Left hindlimb (tissue), 1 donor: ENCODE measurements at places on chromosomes 5 and 9.

GRCh38 chr5:14419686-14420085 is 161.9 kb upstream of the OTULINL start:
- no peak for DNase-seq

DNA sequence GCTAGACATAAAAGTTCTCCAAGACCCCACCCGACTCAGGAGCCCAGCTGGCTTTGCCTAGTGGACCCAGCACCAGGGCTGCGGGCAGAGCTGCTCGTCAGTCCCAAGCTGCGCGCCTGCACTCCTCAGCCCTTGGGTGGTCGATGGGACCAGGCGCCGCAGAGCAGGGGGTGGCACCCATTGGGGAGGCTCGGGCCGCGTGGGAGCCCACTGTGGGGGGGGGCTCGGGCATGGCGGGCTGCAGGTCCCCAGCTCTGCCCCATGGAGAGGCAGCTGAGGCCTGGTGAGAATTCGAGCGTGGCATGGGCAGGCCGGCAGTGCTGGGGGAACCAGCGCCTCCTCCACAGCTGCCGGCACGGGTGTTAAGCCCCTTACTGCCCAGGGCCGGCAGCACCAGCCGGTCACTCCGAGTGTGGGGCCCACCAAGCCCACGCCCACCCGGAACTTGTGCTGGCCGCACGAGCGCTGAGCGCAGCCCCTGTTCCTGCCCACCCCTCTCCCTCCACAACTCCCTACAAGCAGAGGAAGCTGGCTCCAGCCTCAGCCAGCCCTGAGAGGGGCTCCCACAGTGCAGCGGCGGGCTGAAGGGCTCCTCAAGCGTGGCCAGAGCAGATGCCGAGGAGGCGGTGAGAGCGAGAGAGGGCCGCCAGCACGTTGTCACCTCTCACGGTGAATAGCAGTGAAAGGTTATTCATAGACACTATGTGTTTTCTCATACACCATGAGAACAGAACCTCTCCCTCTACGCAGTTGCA is 54.9 kb downstream of the RAPGEF6 start:
- DNase-seq = no peak

DNA sequence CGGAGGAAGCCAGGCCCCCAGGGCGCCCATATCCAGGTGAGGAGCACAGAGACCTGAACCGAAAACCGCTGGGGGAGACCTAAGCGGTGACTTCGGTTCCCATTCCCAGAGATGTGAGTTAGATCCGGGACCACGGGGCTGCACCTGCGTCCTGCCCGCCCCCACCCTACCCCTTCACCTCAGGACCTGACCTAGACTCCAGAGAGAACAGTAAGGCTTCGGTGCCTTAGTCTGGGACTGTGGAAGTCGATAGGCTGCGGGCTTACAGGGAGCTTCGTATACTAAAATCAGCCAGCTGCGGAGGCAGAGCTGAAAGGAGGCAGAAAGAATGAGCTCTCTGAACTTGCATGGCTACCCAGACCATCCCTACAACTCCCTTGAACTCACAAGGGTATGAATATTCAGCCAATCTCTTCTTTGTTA is 518 bp upstream of the FAM13B start:
- no peak for DNase-seq

- DNase-seq = no peak
Observed at GRCh38 chr5:102666164-102666946, 88.8 kb upstream of the PAM start.

DNA sequence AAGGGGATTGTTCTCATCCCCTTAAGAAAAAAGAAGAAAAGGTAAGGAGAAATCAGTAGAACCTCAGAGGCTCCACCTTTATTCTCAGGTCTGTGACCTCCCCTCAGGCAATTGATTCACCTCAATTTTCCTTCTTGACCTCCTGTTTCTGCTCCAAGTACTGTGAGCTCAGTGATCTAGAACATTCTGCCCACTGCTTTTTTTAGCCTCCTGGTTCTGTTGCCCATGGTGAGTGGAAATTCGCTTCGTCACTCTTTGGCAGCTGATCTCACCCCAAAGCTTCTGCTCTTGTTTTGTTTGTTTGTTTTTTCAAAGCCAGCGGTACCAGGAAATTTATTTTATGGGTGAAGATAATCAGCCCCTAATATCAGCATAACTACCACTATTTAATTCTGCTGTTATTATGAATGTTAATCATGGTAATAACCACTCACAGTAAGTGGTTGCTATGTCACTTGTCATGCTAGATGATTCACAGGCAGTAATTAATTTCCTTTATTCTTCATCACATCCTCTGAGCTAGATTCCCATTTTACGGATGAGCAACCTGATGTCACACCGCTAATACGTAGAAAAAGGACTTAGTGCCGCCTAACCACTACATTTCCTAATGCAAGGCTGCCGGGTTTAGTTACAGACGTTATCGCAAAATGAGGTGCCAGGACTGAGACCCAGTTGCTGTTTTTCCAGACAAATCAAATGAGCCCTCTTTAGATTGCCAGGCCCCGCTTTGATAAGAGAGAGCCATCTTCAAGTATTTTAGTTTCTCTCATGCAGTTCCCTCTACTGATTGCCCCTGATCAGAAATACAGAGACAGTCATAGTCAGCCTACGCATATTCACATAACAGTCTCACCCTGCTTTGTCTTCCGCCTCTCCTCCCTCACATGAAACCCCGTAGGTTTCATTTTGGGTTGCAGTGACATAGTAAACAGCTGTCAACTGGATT is 78.2 kb downstream of the CYFIP2 start:
- DNase-seq = no peak

DNA sequence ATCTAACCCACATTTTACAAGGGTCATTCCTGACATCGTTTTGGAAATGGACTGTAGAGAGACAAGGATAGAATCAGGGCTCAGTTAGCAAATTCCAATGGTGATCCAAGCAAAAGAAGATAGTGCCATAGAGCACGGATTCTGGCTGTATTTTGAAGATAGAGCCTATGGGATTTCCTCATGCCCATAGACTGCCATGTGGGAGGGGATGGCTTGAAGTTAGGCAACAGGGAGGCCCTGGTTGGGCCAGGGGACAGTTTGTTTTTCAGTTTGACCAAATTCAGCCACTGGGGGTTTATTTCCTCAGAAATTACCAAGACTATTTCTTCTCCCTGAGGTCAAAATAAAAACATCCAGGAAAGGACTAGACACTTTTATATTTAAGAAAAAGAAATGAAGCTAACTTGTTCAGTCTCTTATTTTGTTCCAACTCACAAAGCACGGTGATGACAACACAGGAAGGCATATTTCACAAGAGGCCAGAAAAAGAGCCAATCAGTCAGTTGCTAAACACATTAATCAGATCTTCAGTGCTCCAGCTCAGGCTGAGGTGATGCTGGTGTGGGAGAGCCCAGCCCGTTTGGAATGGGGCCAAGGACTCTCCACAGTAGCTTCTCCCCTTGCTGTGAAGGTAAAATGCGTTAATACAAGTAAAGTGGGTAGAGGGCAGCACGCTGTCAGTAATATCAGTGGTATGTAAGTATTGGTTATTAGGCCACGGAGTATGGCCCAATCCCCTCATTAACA is 4.4 kb upstream of the DCTN4 start:
- DNase-seq = no peak

- no peak for DNase-seq
Observed at GRCh38 chr9:121839726-121840500, 188.5 kb downstream of the DAB2IP start.

GRCh38 chr9:107547303-107547702 is 57.7 kb upstream of the KLF4 start:
- no peak for DNase-seq

DNA sequence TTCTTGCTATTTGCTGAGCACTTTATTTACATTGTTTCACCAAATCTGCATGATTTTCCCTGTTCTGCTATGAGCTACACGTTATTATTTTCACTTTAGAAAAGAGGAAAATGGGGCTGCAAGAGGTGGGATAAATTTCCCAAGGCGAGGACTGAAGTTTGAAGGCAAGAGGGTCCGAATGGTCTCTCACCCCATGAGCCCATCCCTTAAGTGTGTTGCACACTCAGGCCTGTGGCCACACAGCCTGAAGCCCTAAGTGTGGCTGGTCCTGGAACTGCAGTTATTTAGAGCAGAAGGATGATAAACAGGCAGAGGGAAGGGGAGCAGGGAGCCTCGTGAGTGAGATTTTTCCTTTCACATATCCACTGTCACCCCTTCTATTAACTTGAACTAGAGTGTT is 7.8 kb downstream of the PDE8B start:
- no peak for DNase-seq

DNA sequence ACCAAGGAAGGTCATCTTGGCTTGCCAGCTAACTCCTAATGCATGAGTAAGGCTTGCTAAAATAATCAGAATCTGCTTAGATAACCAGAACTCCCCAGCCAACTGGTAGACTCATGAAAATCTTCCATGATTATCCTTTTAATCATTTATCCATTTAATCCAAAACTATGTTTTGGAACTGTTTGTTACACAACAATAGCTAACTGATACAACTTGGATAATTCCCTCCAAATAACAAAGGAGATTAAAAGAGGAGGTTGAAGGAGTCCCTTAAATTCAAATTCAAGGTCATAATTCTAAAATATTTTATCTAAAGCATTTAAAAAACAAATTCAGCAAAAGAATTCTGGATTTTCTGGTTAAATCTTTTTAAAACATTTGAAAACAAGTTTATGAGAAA is 222.1 kb downstream of the DEPDC1B start:
- DNase-seq = no peak

- DNase-seq = peak; percentile 82
Observed at GRCh38 chr5:15501091-15501791, 1.3 kb downstream of the FBXL7 start.

DNA sequence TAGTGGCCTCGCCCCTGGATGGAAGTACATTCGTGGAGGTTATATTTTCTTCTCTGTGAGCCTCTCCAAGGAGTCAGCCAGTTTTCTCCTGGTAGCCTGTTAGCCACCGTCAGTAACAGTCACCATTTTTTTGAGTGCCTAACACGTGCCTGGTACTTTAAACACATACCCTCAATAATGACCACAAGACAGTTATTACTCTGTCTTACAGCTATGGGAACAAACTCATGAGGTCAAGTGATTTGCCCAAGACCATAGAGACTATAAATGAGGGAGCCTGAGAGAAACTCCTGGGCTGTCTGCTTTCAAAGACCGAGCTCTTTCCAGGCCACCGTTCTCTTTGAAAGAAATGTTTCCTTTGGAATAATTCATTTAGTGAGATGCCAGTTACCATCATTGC is 90.4 kb downstream of the PALM2AKAP2 start:
- no peak for DNase-seq

- no peak for DNase-seq
Observed at GRCh38 chr9:114164191-114164794, 9.0 kb downstream of the COL27A1 start.

DNA sequence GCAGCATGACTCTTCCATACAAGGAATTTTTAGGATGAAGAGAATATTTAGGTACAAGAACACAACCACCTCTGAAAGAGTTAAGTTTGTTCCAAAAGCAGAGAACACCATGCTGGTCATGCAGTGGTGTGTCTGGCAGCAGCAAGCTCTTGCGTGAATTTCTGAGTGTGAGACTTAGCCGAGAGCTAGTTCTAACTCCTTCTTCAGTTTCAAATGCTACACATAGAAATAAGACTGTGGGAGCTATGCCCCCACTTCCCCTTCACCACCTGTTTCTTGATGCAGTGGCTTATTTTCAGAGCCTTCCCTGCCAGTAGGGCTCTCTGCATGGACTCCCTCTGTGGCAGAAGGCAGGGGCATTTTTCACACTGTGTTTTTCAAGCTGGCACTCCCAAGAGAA is 122.9 kb upstream of the ZNF366 start:
- DNase-seq = no peak

DNA sequence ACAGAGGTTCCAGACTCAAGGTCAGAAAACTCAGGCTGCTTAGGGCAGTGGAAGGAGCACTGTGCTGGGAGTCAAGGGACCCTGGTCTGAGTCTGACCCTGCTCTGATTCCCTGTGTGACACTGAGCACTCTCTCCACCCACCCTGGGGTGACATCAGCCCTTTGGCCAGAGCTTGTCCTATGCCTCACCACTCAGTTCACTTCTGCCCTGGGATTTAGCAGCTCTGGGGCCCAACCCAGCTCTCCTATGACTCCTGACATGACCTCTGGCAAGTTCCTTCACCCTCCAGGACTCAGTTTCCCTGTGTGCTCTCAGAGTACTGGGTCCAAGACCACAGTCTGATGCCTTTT is 63.9 kb downstream of the FAM114A2 start:
- DNase-seq = no peak

DNA sequence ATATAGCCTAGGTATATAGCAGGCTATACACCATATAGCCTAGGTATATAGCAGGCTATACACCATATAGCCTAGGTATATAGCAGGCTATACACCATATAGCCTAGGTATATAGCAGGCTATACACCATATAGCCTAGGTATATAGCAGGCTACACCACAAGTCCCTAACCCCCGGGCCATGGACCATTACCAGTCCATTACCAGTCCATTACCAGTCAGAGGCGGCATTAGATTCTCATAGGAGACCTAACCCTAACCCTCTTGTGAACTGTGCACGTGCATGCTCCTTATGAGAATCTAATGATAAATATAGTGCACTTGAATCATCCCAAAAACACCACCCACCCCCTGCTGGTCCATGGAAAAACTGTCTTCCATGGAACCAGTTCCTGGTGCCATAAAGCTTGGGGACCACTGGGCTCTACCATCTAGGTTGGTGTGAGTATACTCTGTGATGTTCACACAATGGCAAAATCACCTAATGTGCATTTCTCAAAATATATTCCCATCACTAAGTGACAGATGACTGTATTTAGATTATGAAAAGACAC is 4.7 kb downstream of the PLIN2 start:
- no peak for DNase-seq

GRCh38 chr5:146112476-146112875 is 7.1 kb upstream of the PLAC8L1 start:
- no peak for DNase-seq

DNA sequence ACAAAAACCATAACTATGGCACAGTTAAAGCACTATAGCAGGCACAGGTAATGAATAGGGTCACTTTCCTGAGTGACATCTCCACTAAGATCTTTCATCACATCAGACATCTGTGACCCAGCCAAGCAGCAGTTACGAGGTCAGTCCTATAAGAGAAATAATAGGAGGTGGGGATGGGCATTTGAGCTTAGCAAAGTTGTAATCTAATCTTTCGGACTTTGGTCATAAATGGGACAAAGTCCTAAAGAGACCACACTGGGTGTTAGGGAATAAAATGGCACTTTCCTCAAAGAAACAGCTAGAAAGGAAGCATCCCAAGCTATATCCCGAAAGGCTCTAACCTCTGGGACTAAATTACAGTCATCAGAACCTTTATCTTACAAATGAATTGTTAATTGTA is 432.2 kb downstream of the PIK3R1 start:
- DNase-seq = no peak

GRCh38 chr9:86968258-86968920 is 21.1 kb upstream of the GAS1 start:
- peak; percentile 69 for DNase-seq

GRCh38 chr9:35962126-35962906 is 4.4 kb upstream of the OR2S2 start:
- DNase-seq = no peak
